Endothelial cell (in vitro differentiated cells): ENCODE measurements at places on chromosomes 7 and 10.

DNA sequence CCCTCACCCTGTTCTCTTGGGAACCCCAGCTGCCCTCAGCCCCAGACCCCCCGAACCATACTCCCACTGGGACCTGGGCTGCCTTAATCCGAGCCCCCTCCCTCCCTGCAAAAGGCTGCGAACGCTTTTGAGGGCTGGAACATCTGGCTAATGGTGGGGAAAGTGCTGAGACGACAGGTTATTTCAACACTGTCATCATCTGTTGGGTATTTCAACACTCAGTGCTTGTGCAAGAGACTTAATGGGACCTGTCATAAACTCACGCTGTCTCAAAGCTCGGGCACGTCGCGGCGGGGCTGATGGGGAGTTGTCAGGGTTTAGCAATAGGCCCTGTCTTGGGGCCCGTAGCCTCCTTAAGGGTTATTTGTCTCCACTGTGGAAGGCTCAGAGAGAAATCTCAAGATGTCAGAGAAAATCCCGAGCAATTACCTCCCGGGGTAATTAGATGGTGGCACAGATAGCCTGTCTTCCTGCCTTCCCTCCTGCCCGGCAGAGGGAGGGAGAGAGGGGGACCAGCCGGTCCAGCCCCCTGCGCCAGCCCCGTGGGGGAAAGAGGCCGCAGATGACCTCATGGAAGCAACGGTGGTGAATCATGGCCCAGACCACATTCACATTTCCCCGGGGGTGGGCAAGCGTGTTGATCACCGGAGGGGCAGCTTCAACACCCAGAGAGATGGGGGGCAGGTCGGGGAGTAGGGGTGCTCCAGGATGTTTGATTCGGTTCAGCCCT, 88.7 kb upstream of the MYL10 start:
- no peak for DNase-seq

GRCh38 chr7:124456286-124456685, 309.3 kb downstream of the GPR37 start:
- DNase-seq: no peak

DNA sequence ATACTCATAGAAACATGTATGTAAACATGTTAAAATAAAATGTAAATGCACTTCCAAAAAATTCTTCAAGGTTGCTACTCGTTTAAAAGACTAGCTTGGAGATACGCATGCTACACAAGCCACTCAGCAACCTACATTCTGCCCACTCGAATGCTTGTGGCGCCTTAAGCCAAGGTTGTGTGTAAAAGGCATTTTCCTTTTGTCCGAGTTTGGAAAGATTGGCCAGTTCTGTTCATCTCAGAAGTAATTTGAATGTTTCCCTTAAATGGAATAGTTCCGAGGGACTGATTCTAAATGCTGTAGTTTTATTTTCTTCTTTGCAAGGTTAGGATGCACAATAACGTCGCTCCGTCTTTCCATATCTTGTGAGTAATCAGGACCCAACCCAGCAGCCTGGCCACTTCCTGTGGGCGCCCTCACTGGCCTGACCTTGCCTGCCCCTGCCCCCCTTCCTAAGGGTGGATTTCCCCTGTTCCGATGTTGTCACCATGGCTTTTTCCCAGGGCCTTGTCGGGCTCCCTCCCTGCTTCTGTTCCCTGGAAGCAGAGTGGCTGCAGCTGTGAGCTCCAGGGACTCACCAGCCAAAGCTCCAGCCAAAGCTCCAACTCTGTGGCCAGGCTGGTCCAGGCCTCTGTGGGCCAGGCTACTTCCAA, 70.6 kb downstream of the PTPRE start:
- DNase-seq: peak; percentile 45

DNA sequence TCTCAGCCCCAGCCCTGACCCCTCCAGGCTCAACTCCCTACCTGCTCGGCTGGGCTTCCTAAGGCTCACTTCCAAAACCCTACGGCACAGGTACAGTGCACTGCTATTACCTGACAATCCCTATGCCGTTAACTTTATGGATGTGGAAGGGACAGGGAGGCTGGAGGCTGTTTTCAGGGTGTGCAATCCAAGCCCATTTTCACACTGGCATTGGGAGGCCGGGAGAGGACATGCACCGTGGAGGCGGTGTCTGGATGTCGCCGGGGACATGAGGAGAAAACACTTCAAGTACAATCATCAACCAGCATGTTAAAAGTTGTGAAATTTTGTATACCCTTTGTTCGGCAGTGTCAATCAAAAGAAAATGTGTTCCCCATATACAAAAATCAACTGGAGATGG, 80.1 kb downstream of the MAD1L1 start:
- no peak for DNase-seq
